ENCODE measurements at places on chromosomes 1 and 21. TPM values are rescaled to one million over a fixed set of nuclear protein-coding genes. Genes with fewer than 3 reads are reported as not detected.

The PPIAL4G gene
- total RNA-seq = not detected

- no peak for DNase-seq
Observed at GRCh38 chr1:67342076-67342890, 34.6 kb downstream of the IL12RB2 start.

GRCh38 chr1:33122483-33123178 is 41.7 kb downstream of the AZIN2 start:
- no peak for DNase-seq

The SLC19A2 gene
- total RNA-seq = 10.5 TPM

GRCh38 chr1:236980673-236981072 is 23.6 kb downstream of the MT1HL1 start:
- DNase-seq = no peak

GRCh38 chr21:35473496-35473895 is 424.4 kb upstream of the RUNX1 start:
- DNase-seq = no peak

The KRTAP19-3 gene
- total RNA-seq = not detected

The PSMA5 gene
- 45.6 TPM for total RNA-seq

DNA sequence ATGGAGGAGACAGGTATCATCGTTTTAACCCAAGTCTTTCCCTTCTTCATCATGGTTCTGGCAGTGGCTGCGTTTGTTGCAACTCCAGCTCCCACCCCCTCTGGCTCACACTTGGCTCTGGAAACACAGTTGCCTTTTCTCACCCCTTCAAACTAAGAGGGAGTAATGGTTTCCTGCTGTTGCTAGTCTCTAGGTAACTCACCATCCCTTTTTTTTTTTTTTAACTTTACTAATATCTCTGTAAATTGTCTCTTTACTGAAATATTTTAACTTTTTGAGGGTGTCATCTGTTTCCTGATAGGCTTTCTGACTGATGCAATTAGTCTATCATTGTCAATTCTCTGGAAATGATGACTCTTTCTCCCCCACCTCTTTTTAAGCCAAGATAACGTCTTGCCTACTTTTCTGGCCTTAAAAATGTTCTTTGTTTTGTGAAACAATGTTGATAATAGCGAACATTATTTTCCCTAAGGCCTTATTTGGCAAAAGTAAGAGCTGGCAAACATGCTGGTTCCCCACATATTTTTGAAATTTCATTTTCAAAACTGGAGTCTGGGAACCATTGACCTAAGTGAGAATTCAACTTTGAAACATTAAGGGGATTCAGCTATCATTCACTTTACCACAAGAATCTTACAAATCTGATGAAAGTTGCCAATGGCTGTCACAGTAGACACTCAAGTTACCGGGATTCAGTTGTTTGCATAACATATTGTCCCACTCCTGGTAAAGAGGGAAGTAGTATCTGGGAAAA is 85.3 kb downstream of the LEPR start:
- no peak for DNase-seq

GRCh38 chr1:13945856-13946255 is 245.9 kb downstream of the PRDM2 start:
- DNase-seq = no peak

The TPM3 gene
- total RNA-seq = 306 TPM

GRCh38 chr1:186802388-186802787 is 26.4 kb upstream of the PLA2G4A start:
- no peak for DNase-seq

GRCh38 chr1:228180959-228181644 is 15.5 kb downstream of the IBA57 start:
- DNase-seq = no peak

DNA sequence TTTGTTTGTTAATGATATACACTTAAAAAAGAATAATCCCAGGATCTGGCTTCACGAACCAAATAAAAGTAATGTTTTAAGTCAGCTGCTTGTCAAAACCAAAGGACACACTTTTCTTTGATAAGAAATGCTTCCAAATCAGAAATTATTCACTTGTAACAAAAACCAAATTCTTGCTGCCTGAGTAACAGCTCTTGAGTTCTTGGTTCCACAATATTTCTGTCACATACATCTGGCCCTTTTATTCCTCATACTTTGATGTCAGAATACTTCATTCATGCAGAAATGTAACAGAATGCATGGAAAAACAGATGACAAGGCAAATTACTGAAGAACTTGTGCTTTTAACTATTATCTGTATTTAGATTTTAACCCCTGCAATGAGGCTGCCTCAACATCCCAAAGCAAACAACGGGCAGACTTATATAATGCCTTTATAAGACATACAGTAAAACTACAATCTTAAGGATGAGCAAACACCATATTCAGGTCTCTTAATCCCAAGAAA is 1.5 kb downstream of the VAMP4 start:
- no peak for DNase-seq

GRCh38 chr1:5504364-5504740 is 487.9 kb downstream of the NPHP4 start:
- peak; percentile 86 for DNase-seq

The GPATCH3 gene
- 10.3 TPM for total RNA-seq

- no peak for DNase-seq
Observed at GRCh38 chr1:245361065-245361464, 206.3 kb downstream of the KIF26B start.

The IL19 gene
- total RNA-seq = not detected

- DNase-seq = no peak
Observed at GRCh38 chr1:87117761-87118368, 203.4 kb downstream of the HS2ST1 start.

GRCh38 chr1:226987179-226987536 is 47.1 kb downstream of the COQ8A start:
- DNase-seq = no peak

The NR5A2 gene
- total RNA-seq = not detected

The FAM72C gene
- 0.59 TPM for total RNA-seq

The NR1I3 gene
- total RNA-seq = not detected

The PCP4 gene
- not detected for total RNA-seq
